Stimulated activated CD8-positive, alpha-beta memory T cell treated with anti-CD3 and anti-CD28 coated beads, Interleukin-12 subunit alpha, Interleukin-12 subunit beta, amount 100 ng/mL, for 1 hour (primary cell): ENCODE measurements at places on chromosomes 16 and 17.

DNA sequence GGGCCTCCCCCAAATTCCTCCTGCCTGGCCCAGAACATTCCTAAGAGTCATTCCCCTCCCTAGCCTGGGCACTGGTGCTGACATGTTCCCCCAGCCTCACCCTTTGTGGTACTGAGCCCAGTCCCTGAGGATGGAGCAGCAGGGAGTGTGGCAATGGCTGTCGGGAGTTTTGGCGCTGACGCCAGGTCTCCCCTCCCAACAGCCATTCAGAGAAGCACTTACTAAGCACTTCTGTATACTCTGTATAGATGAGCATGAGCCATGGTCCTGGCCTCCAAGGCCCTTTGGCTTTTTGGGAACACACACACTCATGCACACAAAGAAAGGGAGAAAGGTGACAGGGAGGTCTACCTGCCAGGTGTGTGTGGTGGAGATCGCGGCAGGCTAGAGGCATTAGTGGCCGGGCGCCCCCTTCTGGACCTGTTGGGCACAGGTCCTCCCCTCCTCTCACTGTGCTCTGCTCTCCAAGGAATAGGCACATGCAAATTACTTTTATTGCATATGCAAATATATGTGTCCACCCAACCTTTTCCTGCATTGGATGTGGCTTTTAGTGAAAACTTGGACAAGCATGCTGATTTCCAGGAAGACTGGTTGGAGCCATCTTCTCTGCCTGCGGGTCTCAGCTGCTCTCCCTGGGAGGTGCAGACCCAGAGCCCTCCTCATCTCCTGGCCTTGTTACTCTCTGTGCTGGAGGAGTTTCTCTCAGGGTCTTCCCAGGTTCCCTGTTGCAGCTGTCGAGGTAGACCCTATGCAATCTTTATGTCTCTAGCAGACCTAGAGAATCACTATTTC, 17.4 kb upstream of the C17orf107 start:
- peak; percentile 60 for DNase-seq

GRCh38 chr16:2148714-2149629, 547 bp downstream of the RAB26 start:
- no peak for DNase-seq

- DNase-seq: peak; percentile 77
These were observed at the start of gene MSL1 for GRCh38 chr17:40121181-40122135. TSS of gene MSL1 (plus strand) at chr17:40121971. CDS start at chr17:40122613, 642 bp downstream.

GRCh38 chr17:68924793-68925720, 30.1 kb downstream of the ABCA8 start:
- no peak for DNase-seq

DNA sequence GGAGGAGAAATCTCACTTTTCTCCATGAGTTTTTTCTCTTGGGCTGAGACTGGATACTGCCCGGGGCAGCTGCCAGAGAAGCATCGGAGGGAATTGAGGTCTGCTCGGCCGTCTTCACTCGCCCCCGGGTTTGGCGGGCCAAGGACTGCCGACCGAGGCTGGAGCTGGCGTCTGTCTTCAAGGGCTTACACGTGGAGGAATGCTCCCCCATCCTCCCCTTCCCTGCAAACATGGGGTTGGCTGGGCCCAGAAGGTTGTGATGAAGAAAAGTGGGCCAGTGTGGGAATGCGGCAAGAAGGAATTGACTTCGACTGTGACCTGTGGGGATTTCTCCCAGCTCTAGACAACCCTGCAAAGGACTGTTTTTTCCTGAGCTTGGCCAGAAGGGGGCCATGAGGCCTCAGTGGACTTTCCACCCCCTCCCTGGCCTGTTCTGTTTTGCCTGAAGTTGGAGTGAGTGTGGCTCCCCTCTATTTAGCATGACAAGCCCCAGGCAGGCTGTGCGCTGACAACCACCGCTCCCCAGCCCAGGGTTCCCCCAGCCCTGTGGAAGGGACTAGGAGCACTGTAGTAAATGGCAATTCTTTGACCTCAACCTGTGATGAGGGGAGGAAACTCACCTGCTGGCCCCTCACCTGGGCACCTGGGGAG, 19.1 kb downstream of the NGFR start:
- no peak for DNase-seq

DNA sequence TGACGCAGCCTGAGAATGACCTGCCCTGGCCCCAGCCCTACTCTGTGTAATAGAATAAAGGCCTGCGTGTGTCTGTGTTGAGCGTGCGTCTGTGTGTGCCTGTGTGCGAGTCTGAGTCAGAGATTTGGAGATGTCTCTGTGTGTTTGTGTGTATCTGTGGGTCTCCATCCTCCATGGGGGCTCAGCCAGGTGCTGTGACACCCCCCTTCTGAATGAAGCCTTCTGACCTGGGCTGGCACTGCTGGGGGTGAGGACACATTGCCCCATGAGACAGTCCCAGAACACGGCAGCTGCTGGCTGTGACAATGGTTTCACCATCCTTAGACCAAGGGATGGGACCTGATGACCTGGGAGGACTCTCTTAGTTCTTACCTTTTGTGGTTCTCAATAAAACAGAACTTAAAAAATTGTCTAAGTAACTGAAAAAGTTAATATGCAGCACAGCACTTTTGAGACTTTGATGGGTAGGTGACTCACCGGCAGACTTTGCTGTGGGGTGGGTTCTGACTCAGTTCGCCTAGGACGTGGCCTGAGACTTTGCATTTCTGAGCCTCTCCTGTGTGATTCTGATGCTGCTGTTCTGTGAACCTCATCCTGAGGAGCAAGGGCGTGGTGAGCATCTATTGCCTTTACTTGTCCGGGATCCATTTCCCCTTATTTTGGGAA, 5.7 kb downstream of the LAT start:
- peak; percentile 38 for DNase-seq

DNA sequence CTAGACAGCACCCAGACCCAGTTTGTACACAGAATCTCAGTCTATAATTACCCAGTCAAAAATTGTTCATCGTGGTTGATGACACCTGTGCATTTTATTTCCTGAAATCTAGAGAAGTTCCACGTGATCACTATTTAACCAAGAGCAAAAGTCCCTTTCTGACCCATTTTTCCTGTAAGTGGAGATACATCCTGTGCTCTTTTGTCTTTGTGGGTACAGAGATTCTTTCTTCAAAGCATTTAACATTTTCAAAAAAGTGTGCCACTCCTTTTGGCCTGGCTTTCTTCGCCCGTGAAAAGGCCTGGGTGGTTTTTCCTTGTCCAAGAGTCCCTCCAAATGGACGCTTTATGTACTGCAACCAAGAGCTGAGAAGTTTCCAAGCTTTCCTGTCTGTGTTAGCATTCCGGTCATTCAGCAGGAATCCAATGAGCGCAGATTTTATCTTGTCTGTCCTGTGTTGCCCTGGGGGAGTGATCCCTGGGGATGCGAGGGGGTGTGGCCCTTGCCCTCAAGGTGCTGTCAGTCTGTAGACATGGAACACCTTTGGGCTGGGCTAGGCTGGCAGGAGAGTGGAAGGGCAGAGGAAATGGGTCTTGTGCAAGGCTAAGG, 161.1 kb upstream of the CACNG5 start:
- DNase-seq: peak; percentile 18

GRCh38 chr17:73043686-73044581, 48.6 kb downstream of the SLC39A11 start:
- DNase-seq: no peak

- DNase-seq: no peak
These were observed 83.6 kb upstream of the NLRP1 start for GRCh38 chr17:5667871-5668270.

DNA sequence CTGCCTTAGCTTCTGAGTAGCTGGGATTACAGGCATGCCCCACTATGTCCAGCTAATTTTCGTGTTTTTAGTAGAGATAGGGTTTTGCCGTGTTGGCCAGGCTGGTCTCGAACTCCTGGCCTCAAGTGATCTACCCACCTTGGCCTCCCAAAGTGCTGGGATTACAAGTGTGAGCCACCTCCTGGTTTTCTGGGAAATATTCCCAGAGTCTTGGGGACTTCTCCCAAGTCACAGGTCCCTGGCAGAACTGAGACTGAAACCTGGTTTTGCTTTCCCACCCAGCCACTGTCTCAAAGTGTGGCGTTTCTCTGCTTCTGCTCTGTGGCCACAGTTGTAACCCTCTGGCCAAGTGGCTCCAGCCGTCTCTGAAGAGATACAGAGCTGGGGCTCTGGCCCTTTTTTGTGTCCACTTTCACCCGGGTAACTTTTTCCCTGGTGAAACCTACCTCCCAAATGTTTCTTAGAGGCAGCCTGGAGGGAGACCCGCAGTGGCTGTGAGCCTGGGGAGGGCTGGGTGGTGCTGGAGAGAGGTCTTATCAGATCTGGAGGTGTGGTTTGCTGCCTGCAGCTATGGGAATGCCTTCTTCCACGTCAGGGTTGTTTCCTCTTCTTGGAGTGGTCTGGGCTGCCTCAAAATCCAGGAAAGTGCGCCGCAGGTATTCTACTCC, 5.1 kb downstream of the KSR1 start:
- DNase-seq: no peak

- peak; percentile 99 for DNase-seq
These were observed at the start of gene TMUB2 for GRCh38 chr17:44186307-44187130. TSS of gene TMUB2 (plus strand) at chr17:44186972. CDS start at chr17:44187709, 737 bp downstream.
